ENCODE measurements at places on chromosomes 4 and X.

DNA sequence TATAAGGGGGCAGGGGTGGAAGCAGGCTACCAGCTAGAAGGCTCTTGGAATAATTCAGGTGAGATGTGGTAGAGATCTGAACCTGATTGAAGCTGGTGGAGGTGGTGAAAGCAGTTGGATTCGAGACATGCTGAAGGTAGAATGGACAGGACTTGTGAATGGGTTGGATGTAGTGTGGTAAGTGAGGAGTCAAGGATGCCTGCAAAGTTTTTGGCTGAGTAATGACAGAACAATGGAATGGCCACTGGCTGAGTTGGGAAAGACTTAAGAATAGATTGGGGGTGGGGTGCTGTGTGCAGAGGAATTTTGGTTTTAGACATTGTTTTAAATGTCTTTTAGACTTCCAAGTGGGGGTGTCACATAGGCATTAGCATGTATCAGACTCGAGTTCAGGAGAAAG is 33.5 kb downstream of the HPF1 start:
- no peak for DNase-seq

DNA sequence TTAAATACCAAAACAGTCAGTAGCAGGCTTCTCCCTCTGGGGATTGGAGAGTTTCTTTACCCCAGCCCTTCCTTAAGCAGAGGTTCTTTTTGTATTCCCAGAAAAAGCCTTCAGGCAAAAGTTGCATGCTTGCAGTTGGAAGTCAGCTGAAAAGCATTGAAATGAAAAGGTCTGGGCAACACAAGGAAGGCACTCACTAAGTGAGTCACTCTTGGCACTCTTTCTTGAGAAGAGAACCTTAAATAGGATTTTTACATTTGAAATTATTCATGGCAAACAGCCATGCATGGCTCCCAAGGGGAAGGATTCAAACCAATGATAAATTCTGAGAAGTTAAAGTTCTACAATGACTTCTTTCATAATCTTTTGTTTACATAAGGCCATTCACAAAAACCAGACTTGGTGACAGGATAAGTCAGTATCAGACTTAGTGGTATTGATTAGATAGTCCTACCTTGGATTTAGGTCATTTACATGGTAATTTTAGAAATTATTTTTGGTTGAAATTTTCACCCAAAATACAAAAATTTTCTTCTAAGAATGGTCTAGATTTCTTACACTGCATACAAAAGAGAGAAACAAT is 2068.9 kb downstream of the PCDH7 start:
- no peak for DNase-seq

- DNase-seq = no peak
Observed at GRCh38 chrX:105226499-105226898, 6.0 kb upstream of the TEX13A start.

GRCh38 chr4:76874176-76874575 is 23.8 kb downstream of the SOWAHB start:
- no peak for DNase-seq

DNA sequence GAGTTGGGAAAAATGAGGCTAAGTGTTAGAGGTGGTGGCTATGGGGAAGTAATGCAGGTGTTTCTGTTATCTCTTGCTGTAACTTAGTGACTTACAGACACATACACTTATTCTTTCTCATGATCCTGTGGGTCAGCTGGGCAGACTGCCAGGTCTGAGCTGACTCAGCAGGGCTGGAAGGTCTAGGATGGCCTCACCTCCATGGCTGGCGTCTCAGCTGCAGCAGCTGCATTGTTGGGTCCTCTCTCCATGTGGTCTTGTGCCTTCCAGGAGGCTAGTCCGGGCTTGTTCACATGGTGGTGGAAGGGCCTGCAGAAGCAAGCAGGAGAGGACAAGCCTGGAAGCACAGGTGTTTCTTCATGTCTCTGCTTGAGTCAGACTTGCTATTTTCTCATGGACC is 172.7 kb downstream of the NHS start:
- DNase-seq = peak; percentile 38

DNA sequence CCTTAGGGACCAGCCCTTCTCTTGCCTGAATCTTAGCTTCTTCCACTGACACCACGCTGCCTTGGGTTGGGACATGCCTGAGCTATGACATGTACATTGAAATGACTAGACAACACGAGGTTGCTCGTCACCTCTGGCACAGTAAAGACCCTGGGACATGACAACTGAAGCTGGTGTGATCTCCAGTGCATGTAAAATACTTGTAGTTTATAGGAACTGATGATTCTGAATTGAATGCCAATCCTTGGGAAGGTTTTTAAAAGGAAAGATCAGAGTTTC is 100.7 kb upstream of the PGRMC2 start:
- DNase-seq = no peak
